NCI-H2029 (cell line): ENCODE measurements at places on chromosomes 13 and 19.

DNA sequence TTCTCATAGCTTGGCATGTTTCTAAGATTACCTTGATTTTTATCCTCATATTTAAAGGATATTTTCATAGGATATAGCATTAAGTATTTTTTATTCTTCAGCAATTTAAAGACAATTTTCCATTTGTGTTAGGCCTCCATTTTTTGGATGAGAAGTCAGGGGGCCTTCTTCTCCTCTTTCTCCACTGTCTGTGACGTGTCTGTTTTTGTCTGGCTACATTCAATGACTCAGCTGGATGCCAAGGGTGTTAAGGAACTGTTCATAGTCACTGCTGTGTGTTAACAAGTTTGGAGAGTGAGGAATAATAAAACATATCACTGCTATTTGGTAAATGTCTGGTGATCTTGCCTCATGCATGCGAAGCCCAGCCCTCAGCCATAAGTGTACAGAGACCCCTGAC lies 36.4 kb downstream of the ZNF582 start:
- DNase-seq = no peak

DNA sequence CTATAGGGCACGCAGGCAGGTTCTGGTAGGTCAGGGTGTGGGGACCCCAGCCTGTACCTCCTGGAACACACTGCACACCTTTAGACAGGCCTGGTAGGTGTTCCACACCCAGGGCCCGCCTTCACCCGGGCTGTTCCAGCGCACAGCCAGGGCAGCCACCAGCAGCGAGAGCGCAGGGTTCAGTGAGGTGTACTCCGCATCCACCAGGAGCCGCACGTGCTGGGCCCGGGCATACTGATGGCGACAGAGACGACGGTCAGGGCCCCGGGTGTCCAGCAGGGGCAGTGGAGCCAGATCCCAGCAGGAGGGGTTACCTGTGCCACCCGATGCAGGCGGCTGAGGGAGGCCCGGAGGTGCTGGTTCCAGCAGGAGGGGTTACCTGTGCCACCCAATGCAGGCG lies 6.0 kb downstream of the PRODH2 start:
- no peak for DNase-seq

DNA sequence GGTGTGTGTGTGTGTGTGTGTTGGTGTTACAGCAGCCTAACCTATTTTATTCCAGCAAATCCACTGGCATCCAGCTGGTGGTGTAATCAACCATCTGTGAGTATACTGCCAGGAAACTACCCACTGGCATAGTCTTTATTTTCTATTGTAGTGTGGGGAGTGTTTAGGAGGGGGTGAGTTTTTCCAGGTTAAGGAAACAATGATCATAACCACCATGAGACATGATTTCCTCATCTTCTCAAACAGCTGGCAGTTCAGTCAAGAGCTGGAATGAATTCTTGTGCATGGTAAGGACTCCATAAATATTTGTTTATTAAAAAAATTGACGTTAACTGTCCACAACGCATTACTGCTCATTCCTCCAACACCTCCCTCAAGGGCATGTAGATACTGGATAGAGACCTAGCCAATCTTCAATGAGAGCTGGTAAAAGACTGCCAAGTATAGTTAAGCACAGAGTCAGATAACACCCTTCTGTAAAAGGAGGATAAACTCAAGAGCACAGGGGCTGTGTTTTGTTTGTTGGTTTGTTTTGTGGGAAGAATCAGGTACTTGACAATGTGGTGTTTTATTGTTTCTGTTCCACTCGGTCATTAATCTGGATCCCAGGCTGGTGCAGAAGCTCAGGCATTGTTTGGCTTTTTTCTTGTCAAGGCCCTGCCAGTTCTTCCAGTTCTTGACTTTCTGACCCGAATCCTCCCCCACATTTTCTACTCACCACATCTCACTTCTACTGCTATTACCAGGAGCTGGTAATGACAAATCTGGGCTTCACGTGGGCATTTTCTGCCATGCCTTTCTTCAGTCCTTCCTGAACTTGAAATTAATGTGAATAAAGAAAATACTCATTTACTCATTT lies 31.6 kb upstream of the SLC46A3 start:
- DNase-seq = peak; percentile 60

DNA sequence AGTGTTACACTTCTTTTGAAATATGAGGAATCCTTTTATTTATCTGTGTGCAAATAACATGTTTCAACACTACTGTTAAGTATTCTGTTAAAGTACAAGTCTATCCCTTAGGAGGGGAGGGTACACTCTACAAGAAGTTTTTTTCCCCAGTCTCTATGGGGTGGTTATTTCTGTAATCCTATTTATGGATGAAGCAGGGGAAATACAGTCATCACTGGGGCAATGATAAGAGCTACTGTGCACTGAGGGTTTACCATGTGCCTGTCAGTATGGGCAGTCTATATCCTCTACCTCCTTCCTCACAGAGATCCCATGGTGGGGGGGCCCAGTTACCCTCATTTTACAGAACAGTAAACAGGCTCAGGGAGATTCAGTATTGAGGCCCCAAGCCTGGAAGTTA lies 16.6 kb upstream of the TRIM13 start:
- DNase-seq = no peak

DNA sequence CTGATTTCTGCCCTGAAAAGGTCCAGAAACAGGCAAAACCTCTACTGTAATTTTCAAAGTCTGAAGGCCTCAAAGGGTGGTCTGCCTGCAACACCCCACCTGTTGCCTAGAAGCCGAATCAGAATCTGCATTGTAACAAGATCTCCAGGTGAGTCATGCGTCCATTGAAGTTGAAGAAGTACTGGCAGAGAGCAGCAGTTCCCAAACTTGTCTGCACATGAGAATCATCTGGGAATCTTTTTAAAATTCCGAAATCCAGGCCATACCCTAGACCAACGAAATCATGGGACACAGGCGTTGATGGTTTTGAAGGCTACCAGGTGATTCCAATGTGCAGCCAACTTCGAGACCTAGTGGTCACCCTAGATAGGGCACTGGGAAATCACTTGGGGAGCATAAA lies 16.0 kb upstream of the CLN5 start:
- DNase-seq = no peak

- DNase-seq = no peak
Observed at GRCh38 chr13:83414393-83414792, 467.9 kb downstream of the SLITRK1 start.

DNA sequence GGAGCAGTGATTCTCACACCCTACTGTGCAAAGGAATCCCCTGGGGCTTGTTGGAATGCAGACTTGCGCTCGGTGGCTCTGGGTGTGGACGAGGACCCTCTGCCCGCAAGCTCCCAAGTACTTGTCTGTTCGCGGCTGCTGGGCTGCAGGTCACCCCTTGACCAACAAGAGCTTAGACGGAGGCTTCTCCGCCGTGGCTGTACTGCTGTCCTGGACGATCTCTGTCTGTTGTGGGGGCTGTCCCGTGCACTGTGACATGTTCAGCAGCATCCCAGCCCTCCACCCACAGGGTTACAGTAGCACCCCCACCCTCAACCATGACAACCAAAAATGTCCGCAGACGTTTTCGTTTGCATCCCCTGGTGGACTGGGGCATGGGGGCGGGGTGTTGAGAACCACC lies 22.9 kb upstream of the SLC15A1 start:
- no peak for DNase-seq
